ENCODE measurements at places on chromosomes 5 and 9.

DNA sequence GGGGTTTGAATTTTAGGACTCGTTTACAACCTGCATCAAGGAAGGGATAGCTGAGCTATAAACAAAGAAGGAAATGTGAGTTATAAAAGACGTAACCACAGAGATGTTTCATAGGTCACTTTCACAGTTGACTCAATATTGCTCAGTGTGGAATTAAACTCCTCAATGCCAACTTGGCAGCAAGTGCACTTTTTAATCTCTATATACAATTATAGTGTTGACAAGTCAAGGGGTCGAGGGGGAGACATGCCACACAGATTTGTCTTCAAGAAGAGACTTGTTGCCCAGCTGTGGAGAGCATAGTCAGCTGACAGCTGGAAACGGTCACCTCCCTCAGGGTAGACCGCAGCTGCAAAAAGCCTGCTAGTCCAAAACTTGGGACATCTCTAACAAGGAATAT, 163.4 kb upstream of the DMAC1 start:
- DNase-seq: no peak

- peak; percentile 45 for DNase-seq
Observed at GRCh38 chr9:135502168-135502872, 1.8 kb downstream of the MRPS2 start.

- no peak for DNase-seq
Observed at GRCh38 chr5:159785656-159786055, 130.6 kb upstream of the ADRA1B start.

- DNase-seq: no peak
Observed at GRCh38 chr9:134178768-134179551, 14.6 kb upstream of the RNU6ATAC start.

- no peak for DNase-seq
Observed at GRCh38 chr5:73966451-73966850, 340.5 kb downstream of the ARHGEF28 start.

Data from upper lobe of left lung (tissue), 6 donors.